HT1080 (cell line): ENCODE measurements at places on chromosomes 16 and 17. TPM values are rescaled to one million over a fixed set of nuclear protein-coding genes. Genes with fewer than 3 reads are reported as not detected.

- no peak for DNase-seq
Measured at GRCh38 chr17:3535253-3535995, 22.2 kb downstream of the TRPV3 start.

GRCh38 chr17:8934346-8934745 is 31.2 kb downstream of the PIK3R5 start:
- DNase-seq, result no peak

GRCh38 chr16:14358697-14359305 is 271.3 kb downstream of the PARN start:
- no peak for DNase-seq

Gene CSNK1D
- 34.0 and 58.5 TPM in 2 replicates for total RNA-seq

- DNase-seq, result no peak
Measured at GRCh38 chr16:86833136-86833535, 254.8 kb downstream of the FOXL1 start.
